NCI-H510A (cell line): ENCODE measurements at places on chromosomes 1 and 21.
A peak's percentile ranks its signal among the peaks of the same experiment; 100 is the strongest.

- DNase-seq = peak; percentile 51
Observed at GRCh38 chr1:165629848-165630628, 996 bp upstream of the MGST3 start.

GRCh38 chr1:19310720-19311502 lies 1.0 kb downstream of the AKR7A2 start:
- DNase-seq = no peak

GRCh38 chr21:34166468-34166867 lies 93.1 kb downstream of the MRPS6 start:
- DNase-seq = no peak

DNA sequence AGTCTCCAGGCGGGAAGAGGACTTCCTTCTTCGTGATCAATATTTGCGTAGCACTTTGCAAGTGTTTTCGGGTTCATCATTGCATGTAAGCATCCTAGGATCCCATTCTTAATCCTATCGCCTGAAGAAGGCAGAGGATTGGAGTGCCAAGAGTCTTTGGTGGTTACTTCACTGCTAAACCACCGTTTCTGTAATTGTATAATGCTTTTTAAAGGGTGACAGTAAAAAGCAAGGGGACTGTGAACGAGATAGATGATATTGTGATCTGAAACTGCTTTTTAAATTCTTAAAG lies 345 bp upstream of the ALDH9A1 start:
- no peak for DNase-seq

DNA sequence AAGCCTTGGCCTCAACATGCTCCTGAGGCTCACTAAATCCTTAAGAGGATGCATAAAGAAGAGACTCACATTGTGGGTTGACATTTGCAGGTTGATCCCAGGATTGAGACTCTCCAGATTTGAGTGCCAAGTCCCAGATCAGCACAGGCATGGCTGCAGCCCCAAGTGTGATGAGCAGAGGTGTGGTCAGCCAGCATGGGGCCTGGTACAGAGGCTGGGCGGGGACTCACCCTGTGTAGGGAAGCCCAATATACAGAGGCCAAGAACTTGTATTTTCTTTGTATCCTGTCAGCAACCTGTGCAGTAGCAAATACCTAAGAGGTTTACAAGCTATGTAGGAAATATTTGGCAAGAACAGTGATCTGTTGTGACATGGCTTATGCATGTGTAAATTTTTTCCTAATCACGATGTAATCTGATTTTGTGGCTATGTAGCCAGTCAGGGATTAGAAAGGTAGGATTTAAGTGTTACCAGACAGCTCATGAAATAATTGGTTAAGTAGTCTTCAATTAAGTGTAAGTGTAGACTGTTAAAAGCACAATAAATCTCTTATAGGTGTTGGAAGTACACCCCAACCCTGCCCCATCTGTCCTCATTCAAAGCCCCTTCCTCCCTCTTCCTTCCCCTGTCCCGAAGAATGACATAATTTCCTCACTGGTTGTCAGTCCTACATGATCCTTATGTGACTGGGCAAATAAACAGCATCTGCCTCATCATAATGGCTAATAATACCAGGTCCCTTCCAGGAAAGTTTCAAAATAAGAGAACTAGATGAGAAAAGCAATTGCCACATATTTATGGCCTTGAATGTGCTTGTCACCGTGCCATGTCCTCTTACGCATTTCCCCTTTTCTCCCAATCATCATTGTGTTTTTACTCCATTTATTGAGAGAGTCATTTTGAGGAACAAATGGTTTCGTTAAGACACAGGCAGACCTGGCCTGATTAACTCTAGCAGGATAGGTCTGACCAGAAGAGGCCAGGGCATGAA lies 120.9 kb downstream of the HLX start:
- DNase-seq = no peak

DNA sequence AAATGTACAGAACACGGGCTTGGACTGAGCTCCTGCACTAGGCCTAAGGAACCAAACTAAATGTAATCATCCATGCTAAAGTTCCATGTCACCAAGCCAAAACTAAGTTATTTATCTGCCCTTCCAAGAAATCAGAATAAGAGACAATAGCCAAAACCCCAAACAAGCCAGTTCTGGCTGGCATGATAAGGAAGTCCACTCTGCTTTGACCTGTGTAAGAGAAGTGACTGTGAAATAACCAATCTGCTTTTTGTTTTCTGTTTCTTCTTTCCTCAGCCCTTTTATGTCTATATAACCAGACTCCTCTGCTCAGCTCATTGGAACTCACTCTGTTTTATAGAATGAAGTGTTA lies 15.1 kb downstream of the PLPPR5 start:
- no peak for DNase-seq

GRCh38 chr21:38927776-38928175 lies 122.0 kb downstream of the ETS2 start:
- no peak for DNase-seq

GRCh38 chr1:110214454-110215404 lies 4.6 kb downstream of the KCNC4 start:
- no peak for DNase-seq

- DNase-seq = no peak
Observed at GRCh38 chr1:241582921-241583321, 50.7 kb downstream of the KMO start.

GRCh38 chr1:230057100-230057499 lies 9.9 kb upstream of the GALNT2 start:
- no peak for DNase-seq

GRCh38 chr21:29669416-29669815 lies 270.4 kb downstream of the GRIK1 start:
- DNase-seq = no peak

DNA sequence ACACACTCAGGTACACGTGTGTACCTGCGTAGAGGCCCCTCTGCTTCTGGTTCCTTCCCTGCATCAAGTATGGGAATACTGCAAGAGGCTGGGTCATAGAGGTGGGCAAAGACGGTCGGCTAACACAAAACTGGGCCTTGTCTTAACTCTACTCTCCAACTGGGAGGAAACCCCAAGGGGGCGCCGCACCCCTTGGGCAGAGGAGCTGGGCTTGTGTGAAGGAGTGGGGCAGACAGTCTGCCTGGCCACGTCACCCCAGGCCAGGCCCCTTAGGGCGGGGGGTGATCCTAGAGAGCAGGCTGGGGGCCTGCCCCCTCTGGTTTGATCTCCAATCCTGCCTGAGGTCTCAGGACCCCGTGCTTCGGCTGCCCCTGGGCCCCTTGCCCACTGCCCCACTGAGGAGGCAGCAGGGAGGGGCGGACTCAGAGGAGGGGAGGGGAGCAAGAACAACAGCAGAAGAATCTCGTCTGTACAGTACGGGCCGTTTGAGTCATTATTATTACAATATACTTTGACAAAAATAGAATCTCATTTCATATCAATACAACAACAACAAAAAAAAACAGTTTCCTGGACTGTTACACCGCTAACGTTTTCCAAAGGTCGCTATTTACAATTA lies 34.7 kb downstream of the MEF2D start:
- no peak for DNase-seq

GRCh38 chr1:100606438-100606837 lies 68.5 kb downstream of the GPR88 start:
- no peak for DNase-seq

DNA sequence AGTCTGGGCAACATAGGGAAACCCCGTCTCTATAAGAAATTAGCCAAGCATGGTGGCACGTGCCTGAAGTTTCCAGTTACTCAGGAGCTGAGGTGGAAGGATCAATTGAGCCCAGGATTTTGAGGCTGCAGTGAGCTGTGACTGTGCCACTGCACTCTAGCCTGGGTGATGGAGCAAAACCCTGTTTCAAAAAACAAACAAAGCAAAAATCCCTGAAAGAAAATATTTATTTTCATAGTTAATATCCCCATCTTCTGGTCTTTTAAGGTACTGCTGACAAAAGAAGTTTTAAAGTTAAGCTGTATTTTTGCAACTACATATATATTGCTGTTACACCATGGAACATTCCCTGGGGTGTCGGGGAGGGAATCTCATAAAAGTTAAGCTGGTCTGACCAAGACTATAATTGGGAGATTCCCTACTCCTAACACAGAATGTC lies 26.0 kb downstream of the VAMP4 start:
- DNase-seq = no peak

- no peak for DNase-seq
Observed at GRCh38 chr1:164699815-164700491, 141.0 kb downstream of the PBX1 start.

DNA sequence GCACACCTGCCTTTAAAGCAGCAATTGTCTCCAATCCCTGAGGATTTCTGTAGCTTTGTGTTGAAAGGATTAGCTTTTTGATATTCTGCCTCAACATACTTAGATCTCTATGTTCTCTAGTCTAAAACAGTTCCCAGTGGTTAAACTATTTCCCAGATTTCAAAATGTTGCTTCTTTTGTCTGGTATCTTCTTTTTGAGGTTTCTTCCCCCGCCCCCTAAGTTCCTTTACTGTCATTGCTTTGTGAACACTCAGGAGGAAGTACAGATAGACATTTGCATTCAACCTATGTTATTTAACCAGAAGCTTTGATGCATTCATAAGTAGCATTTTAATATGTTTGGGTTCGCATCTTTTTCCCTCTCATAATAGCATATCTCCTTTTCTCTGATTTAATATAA lies 33.5 kb downstream of the CYYR1 start:
- no peak for DNase-seq
